ENCODE measurements at places on chromosomes 3 and 15.

DNA sequence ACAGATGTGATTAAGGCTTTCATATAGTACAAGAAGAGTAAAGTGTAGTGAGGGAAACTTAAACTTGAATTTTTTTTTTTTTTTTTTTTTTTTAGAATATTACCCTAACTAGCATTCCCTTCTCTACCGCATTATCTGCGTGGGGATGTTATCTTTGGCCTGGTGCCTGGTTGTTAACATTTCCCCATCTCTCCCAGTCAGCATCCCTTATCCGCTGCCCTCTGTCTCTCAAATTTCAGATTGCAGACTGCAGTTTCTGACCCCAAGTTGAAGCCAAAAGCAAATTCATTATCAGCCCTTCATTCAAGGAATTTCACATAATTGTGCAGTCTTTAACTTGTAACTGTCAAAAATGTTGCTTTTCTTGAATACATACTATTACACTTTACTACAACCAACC, 353.0 kb downstream of the PLOD2 start:
- no peak for DNase-seq

GRCh38 chr3:41653571-41654239, 308.2 kb downstream of the ULK4 start:
- DNase-seq: no peak

GRCh38 chr3:67059443-67059842, 61.3 kb downstream of the KBTBD8 start:
- DNase-seq: peak; percentile 82

DNA sequence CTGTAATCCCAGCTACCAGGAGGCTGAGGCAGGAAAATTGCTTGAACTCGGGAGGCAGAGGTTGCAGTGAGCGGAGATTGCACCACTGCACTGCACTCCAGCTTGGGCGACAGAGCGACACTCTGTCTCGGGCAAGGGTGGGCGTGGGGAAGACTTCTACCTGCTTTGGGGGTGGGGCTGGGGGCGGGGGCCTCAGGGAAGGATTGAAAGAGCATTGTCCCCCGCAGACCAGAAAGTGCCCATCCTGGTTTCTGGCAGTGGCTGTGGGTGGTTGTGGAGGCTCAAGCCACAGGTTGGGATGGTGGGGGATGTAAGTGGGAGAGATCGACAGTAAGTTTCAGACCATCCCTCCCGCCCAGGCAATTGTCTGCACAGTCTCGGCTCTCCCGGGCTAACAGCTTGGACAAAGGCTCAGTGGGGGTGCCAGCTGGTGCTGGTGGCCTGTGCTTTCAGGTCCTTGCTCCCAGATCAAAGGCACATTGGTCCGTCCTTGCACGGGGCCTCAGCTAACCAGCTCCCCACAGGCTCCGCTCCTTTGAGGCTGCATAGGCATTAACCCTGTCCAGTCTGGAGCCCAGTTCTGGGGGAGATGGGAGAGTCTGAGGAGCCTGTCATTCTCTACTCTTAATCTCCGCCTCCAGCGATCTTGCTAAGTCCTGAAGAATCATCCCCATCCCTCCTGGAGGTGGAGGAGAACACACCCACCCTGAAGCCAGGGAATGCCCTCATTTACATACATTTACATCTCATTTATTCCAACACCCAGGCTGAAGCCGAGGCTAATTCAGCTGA, 8.6 kb downstream of the SCN5A start:
- no peak for DNase-seq

GRCh38 chr3:72558001-72558400, 290.2 kb downstream of the SHQ1 start:
- peak; percentile 48 for DNase-seq

DNA sequence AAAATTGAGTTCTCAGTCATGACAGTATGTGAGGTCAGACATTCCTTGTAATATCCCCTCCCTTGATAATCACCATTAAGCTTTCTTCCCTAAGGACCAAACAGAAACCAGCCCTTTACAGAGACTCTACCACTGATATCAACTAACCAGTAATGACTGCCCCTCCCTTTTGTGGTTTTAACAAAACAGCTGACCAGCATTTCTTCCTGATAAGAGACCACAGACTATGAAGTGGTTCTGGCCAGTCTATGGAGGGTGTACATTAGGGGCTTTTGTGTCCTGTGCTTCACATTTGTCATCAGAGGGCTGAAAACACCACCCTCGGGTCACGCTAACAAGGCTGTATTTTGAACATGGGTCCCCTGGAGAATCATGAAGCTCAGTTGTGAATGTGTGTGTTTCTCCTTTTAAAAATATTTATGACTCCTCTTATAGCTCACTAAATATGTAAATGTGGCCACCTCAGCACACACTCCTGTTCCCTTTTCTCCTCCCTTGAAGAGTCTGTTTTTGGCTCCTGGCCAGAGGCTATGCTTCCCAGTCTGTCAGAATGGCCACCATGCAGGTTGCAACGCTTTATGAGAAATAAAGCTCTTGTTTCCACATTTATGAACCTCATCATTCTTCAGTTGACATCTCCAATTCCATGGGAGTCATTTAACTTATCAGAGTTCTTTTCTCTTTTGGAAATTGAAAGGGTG, 239.3 kb downstream of the CPNE4 start:
- DNase-seq: peak; percentile 48

GRCh38 chr3:175267121-175267531, 408.0 kb downstream of the NAALADL2 start:
- no peak for DNase-seq

GRCh38 chr3:159139326-159139725, 337.5 kb downstream of the MFSD1 start:
- no peak for DNase-seq

DNA sequence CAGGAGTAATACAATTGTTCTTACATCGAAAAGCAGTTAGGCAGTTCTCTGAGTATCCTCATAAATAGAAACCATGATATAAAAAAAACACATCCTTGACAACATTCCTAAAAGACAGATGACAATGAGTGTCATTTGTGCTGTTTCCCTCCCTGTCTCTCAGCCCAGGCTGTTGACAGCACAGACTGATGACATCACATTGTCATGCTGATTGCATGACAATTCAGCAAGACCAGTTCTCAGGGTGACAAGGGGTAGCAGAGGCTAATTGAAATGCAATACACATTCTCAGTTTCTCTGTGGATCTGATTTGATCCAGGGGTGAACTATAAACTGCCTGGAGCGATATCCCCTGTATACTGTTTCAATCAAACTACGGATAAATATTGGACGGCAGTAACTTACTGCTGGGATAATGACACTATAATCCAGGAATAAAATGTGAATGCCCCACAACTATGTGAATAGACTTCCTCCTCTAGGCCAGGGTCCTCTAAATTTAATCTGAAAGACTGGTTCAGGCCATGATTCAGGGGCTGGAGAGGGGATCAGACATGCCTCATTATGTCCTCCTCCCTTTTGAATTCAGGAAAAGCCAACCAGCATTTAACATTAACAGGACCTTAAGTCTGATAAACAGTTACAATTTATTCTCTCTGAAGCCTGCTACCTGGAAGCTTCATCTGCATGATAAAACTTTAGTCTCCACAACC, 16.7 kb upstream of the EIF1B start:
- DNase-seq: no peak

GRCh38 chr3:63818282-63819150, 583 bp upstream of the C3orf49 start:
- DNase-seq: peak; percentile 33

DNA sequence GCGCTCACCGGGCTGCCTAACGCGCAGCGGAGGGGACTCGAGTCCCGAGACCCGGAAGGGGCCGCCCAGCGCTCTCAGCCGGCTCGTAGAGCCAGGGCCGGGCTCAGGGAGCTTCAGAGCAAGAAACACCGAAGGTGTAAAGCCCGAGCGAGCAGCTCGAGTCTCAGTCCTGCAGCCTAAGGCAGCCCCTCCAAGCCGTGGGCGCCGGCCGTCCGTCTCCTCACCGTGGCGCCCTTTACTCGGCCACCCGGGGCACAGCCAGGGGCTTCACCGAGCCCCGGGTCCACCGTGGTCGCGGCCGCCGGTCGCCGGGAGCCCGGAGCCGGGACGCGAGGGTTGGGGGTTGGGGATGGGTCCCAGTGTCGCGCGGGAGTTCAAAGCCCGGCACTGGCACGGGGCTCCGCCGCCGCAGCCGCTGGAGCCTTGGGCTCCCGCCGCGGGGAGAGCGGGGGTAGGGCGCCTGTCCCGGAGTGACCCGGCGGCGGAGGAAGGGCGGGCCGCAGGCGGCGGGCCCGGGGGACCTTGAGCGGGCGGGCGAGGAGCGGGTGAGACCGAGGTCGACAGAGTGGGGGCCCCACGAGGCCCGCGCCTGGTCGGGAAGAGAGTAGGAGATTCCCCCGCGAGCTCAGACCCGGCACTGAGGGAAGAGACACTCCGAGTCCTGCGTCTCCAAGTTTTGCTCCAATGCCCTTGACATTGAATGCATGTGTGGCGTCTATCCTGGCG, 26.9 kb upstream of the THRB start:
- DNase-seq: no peak

DNA sequence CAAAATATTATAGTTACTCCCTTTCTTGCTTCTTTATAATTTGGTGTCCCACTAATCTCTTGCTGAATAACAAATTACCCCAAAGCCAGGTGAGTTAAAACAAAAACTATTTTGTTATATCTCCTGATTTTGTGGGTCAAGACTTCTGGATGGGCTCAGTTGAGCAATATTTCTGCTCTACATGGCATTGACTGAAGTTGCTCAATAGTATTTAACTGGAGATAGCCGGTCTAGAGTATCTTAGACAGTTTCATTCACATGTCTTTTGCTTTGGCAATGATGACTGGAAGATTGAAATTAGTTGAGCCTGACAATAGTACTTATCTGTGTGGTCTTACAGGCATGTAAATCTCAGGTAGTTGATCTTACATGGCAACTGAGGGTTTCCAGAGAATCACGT, 51.0 kb upstream of the TP63 start:
- DNase-seq: peak; percentile 19

GRCh38 chr15:71239592-71240364, 124.5 kb downstream of the THSD4 start:
- no peak for DNase-seq

GRCh38 chr15:68201879-68202261, 3.3 kb downstream of the CALML4 start:
- no peak for DNase-seq

GRCh38 chr15:77738441-77739302, 106.0 kb upstream of the LINGO1 start:
- DNase-seq: no peak

DNA sequence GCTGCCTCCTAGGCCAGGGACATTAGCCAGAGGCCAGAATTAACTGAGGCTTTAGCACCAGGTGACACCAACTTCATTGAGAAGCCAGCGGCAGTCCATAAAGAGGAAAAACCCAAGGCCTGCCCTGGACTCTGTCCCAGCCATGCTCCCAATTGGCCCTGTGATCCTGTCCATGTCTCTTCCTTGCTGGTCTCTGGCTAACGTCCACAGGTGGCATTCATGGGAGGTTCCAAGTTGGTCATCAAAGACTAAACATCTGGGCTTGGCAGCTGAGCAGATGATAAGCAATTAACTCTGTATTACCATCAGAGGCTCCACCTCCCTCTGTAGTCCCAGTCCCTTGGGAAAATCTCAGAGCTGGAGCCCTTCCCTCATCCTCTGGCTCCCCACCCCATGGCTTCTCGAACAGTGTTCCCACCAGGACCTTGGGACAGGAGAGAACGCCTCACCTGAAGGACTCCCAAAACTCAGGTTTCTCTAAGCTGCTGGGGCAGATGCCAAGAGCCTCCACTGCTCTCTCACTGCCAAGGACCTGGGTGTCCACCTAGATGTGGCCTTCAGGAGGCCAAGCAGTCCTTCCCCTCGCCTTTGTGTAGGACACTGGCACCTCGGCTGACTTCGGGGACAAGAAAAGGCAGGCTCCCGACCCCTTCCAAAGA, 40.4 kb downstream of the GOLGA6A start:
- no peak for DNase-seq

GRCh38 chr15:83753872-83754493, 100.1 kb downstream of the ADAMTSL3 start:
- DNase-seq: no peak

DNA sequence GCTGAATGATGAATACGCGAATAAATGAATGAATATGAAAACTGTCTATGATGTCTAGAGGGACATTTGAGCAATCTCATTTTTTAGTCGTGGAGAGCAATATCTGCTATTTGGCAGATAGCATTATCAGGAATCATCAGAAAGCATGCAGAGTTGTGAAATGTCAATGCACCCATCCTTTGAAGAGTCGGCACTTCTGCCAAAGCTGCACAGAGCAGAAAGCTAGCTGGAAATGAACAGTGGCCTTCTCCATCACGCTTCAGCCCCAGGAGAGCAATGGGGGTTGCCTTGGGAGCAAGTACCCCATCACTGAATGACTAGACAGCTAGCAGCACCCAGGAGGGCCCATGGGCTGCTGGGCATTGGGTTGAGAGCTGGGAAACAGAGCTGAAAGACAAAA, 69.1 kb upstream of the PROK2 start:
- DNase-seq: no peak
